ENCODE measurements at places on chromosomes 6 and 20.

GRCh38 chr6:31178143-31179041, 7.9 kb upstream of the POU5F1 start:
- no peak for DNase-seq

DNA sequence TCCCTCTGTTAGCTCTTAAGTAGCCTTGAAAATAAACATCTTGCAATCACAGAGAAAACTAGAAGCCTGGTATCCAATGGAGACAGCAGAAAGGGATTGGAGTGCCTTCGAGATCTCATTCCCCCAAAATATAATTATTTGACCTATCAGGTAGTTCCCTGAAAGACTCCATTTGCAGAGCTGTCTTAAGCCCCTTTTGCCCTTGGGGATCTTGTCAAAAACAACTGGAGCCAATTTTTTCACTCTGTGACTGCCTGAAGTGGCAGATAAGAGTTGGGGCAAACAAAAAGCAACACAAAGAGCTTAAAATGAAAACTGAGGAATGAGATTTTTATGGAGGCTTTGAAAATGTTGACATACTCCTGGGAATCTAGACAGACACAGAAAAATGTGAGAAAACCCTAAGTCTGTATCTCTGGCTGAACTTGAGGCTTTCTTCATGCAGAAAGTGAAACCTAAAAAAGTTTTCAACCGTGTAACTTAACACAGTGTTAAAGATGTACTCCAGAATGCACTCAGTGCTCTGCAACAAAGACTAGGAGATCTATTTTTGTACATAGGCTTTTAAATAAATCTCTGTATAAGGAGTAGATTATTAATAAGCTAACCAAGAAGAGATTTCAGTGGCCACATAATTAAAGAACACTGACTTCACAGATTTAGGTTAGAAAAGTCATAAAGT, 971.1 kb upstream of the MAN1A1 start:
- DNase-seq, result no peak

DNA sequence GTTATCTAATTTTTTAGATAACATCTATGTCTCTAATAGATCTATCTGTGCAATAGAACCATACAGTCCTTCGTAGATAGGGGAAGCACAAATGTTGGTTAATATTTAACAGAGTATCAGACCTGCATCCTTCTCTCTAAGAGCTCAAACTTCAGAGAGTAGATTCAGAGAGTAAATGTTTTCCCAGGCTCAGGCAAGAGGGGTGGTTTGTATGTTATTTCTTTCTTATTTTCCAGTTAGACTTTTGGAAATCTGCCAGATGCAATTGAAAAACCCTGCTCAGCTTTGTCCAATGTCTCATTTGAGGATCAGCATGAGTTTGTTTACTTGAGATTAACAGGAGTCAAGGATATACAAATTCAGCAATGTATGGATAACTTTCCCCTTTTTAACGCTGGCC, 361.9 kb downstream of the BCKDHB start:
- DNase-seq, result no peak

DNA sequence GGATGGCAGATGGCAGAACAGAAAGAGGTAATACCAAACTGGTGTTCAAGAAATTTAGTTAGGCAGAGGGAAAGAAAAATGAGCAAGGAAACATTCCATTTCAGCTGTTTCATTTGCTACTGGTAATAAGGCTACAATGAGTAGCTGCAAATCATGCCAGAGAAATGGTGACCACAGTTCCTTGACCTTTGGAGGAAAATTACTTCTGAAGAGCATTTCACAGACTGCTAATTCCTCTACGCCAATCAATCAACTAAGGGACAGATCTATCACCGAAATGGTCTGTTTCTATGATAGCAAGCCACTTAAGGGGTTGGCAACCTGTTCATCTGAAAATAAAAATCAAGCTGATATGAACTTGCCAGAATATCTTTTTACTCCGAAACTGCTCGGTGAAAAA, 119.5 kb downstream of the PTPRK start:
- DNase-seq, result no peak

DNA sequence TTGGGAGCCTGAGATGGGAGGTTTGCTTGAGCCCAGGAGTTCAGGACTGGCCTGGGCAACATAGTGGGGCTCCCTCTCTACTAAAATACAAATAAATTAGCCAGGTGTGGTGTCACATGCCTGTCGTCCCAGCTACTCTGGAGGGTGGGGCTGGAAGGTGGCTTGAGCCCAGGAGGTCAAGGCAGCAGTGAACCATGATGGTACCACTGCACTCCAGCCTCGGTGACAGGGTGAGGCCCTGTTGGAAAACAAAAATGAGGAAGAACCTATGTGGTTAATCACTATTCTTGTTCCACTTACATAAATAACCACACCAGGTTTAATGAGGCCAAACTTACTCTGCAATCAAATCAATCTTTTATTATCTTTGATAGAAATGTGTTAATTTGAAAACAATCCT, 5.4 kb downstream of the PPDPF start:
- no peak for DNase-seq

DNA sequence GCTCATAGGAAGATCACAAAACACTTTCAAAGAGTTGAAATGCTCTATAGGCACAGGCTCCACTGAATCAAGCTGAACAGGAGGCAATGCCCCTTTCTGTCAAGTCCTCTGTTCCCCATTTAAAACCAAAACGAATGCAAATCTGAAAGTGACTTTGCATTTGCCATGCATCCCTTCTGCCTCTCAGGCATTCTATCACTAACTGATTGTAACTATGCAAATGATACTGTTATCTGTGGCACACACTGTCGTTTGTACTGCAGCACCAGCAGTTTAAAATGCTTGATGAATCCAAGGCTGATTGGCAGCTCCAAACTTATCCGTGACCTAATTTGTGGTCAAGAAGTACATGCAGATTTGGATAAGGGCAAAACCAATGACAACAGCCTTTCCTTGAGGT, 1067.5 kb upstream of the MAP3K7 start:
- no peak for DNase-seq
